ENCODE measurements at places on chromosomes 2 and 18.

DNA sequence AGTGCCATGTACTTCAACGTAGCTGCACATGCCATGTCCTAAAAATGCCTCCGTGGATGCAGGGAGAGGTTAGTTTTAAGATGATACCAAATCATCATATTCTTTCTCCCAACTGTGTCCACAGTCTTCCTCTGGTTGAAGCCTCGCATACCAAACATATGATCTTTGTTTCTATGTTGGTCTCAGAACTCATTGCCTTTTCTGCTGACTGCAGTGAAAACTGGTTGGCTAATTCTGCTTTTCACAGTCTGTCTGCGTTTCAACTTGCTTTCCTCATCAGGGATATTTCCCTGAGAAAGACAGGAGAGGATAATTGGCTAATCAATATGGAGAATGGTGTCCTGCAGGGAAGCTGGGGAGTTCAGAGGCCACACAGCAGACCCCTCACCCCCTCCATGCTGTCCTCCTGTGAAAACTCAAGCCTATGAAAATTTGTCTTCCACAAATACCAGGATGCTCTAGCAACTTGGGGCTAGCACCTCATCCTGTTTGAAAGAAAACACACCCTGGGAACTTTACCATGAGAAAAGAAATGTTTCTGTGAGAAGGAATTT, 192.2 kb upstream of the PXDN start:
- no peak for DNase-seq

- DNase-seq = no peak
These were observed 240.2 kb downstream of the CYP26B1 start for GRCh38 chr2:71907503-71907902.

DNA sequence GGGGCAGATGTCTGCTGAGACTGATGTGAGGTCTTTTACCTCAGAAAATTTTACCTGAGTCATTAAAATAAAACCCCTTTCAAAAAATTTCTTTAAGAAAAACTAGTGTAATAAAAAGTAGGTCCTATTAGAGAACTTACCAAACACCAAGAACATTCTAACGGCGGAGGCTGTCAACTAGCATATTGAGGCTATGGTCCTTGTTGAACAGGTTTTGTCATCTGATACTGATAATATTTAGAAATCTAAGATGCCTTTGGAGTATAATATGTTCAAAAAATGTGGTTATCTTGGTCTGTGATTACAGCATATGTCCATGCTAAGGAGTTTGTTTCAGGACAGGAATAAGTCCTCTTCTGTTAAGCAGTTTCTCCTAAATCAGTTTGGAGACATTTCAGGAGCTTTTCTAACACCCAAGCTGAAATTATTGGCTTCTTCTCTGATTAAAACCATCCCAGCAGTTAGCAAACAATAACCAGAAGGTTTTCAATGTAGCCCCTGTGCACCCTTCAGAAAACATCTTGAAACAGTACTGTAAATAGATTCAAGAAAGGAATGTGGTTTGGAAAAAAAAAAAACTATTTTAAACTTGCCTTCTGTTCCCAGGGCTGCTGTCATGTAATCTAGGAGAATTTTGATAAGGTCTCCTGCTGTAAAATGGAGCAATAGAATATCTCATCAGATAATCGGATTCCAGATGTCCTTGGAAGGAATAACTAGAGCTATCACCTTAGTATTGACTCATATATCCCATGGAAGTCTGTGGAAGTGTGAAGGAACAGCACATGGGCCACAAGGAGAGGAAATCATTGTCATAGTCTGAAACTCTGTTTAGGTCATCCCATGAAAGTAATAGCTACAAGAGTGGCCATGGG, 58.7 kb upstream of the B3GNT2 start:
- no peak for DNase-seq

DNA sequence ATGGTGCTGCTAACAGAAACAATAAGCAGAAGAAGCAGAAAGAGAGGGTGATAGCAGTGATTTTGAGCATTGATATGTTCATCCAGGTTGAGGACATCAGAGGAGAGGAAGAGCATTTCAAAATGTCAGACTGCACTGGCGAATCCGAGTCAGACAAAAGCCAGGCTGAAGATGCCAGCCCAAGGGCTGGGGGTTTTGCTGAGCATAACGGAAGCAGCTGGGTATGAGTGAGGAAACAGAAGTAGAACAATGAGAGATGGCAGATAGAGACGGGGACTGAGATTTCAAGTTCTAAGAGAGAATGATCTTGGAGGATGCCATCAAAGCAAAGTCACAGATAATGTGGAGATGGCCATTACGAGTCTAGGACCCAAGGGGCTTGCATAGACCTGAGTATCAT, 151.2 kb downstream of the RNF144A start:
- DNase-seq = no peak

DNA sequence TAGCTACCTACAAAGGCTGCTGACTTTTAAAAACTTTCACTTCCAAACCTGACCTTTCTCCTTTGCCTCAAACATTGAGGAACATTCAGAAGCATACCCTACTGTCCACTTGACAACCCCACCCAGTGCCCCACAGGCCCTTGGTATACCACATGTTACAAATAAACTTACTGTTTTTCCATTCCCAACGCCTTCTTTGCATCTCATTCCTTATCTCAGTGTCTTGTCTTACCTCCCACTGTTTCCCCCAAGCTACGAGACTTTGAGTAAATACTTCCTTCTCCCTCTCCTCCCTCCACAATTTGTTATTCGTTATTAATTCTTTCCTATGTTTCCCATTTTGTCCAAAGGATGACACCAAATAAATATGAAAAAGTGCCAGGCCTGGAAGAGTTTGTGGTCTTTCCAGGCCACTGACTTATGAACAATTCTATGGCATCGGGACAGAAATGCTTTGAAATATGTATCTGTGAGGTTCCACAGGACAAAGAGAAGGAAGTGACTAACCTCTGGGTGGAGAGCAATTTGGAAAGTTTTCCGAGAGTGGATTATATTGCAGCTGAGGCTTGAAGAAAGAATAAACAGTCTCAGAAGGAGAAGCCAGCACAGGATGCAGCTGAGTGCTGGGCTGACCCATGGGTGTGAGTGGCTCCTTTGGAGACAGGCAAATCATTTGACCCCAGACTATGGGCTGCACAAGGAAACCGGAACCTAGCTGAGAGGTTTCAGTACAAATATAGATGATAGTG, 409.0 kb downstream of the LPIN1 start:
- DNase-seq = no peak

DNA sequence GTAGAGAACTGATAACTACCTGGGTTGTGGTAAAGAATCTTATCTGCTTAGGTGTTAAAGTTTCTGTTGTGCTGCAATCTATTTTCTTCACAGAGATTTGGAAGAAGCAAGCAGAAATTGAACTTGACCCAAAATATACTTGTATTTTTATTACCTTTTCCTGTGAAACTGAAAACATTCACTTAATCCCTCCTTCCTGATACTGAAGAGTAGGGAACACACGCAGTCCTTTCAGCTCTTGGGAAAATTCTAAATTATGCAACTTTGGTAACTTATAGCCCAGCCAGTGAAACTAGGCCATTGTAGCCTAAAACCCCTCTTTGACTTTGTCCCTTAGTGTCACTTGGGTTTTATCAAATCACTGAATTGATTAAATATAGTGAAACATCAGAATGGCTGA, 128.4 kb upstream of the MEIS1 start:
- DNase-seq = no peak

- DNase-seq = no peak
These were observed 70.2 kb downstream of the SPATS2L start for GRCh38 chr2:200376513-200377354.

DNA sequence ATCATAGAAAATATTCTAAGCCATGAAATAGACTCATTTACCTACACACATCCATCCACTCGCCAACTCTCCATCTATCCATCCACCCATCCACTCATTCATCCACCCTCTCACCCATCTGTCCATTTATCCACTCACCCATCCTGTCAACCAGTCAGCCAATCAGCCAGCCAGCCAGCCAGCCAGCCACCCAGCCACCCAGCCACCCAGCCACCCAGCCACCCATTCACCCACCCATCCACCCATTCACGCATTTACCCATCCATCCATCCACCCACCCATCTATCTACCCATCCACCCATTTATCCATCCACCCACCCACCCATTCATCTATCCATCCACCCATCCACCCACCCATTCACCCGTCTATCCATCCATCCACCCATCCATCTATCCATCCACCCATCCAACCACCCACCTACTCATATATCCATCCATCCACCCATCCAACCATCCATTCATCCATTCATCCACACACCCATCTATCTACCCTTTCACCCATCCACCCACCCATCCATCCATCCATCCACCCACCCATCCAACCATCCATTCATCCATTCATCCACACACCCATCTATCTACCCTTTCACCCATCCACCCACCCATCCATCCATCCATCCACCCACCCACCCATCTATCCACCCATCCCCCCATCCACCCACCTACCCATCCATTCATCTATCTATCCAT, 185.1 kb downstream of the LOXHD1 start:
- no peak for DNase-seq

DNA sequence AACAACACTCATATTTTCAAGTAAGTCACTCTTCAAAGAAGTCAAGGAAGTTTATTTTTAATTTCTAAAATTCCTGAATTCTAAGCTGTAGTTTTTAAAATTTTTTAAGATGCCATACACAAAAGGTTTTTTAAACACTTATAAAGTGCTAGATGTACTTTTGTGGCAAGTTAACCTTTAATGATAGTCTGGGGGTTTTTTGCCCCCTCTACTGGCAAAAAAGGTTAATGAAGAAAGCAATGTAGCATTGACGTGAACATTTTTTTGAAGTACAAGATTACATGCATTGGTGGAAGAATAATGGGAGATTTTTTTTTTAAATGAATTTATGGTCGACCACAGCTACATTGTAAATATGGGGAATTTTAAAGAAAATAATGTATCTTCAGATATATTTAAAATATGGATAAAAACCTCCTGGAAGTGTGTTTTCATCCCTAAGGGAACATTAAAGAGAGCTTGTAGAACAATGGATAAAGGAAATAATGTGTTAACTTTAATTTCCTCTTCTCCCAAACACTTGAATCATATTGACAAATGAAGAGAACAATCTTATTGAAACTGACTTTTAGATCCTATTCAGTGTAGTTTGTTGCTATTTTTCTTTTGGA, 12.6 kb downstream of the ITPRID2 start:
- no peak for DNase-seq

- no peak for DNase-seq
These were observed 427.7 kb downstream of the TGIF1 start for GRCh38 chr18:3877678-3878077.

- no peak for DNase-seq
These were observed 228.5 kb downstream of the ALPK2 start for GRCh38 chr18:58400331-58400870.

GRCh38 chr18:4510160-4510559, 55.1 kb upstream of the DLGAP1 start:
- no peak for DNase-seq

- DNase-seq = no peak
These were observed 78.0 kb upstream of the OTX1 start for GRCh38 chr2:62972601-62973000.

DNA sequence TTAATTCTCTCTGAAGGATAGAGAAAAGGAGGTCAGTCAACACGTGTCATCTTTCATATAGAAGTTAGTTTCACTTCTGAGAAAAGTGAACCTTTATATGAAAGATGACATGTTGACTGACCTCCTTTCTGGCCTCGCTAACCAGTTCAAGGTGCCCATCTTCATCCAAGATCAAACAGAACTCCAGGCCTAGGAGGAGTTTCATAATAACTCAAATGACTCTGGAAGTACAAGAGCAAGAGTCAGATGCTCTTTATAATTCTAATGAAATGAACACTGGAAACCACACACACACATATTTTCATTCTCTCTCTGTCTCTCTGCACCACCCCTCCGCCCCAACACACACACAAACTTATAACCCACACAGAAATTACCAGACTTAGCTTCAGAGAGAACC, 16.3 kb downstream of the ANKRD44 start:
- DNase-seq = no peak

DNA sequence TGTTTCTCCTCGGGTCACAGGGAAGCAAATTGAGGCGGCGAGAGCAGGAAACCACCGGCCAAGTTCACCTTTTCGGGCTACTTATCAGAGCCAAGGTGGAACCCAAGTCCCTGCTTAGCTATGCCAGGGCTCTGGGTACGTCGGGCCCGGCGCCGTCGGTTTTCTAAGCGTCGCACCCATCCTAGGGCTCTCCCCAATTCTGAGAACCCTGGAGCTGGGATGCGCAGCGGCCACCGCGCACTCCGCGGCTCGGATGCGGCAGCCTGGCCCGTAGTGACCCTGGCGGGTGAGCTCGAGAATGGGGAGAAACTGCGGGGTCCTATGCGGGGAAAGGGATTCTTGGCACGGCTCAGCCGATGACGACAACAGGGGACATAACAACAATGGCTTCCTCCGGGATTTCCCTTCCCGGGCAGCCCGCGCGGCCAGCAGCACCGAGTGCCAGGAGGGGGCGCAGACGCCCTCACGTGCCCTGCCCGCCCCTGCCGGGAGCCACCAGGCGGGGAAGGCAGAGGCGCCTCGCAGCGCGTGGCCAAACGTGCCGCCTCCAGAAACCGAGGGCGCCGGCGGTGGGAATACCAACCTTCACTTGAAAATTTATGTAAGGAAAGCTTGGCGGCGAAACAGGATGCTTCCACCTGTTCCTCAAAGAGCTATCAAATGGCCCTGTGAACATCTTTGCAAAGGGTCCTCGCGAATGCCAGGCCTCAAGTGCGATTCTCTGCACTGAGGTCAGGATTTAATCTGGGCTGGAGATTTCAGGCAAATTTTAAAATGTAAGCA, 2.1 kb upstream of the SLC30A3 start:
- peak; percentile 73 for DNase-seq

- DNase-seq = no peak
These were observed 93.3 kb downstream of the SPTBN1 start for GRCh38 chr2:54549430-54549829.

DNA sequence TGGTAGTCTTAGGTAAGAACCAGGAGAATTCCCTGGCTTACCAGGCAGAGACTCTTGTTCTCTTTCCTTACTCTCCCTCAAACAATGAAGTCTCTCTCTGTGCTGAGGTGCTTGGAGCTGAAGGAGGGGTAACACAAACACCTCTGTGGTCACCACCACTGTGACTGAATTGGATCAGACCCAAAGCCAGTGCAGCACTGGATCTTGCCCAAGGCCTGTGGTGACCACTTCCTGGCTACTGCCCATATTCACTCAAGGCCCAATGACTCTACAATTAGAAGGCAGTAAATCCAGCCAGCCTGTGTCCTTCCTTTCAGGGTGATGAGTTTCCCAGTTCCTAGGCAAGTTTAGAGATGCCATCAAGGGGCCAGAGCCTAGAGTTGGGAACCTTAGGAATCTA, 706.8 kb downstream of the SLC4A3 start:
- no peak for DNase-seq

- no peak for DNase-seq
These were observed 133.3 kb downstream of the DNAH6 start for GRCh38 chr2:84649487-84650142.

DNA sequence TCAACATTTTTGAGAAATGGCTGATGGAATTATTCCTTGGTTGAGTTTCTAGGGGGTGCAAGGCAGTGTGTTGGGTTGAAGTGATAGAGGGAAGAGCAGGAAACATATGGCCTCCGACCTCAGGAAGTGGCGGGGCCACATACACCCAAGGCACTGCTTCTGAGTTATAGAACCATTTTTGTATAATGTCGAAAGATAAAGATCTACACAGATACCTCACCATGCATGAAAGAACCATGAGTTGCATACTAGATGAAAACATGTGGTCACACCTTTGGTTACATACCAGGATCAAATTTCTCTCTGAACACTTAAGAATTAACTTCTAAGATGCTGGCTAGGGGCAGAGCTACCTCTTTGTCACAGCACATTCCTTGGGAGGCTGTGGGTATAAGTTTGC, 23.2 kb downstream of the LAMA3 start:
- no peak for DNase-seq
